Left renal cortex interstitium (tissue), 4 donors: ENCODE measurements at places on chromosomes 16 and 17. TPM values are rescaled to one million over a fixed set of nuclear protein-coding genes. Genes with fewer than 3 reads are reported as not detected.
A peak's percentile ranks its signal among the peaks of the same experiment; 100 is the strongest.

DNA sequence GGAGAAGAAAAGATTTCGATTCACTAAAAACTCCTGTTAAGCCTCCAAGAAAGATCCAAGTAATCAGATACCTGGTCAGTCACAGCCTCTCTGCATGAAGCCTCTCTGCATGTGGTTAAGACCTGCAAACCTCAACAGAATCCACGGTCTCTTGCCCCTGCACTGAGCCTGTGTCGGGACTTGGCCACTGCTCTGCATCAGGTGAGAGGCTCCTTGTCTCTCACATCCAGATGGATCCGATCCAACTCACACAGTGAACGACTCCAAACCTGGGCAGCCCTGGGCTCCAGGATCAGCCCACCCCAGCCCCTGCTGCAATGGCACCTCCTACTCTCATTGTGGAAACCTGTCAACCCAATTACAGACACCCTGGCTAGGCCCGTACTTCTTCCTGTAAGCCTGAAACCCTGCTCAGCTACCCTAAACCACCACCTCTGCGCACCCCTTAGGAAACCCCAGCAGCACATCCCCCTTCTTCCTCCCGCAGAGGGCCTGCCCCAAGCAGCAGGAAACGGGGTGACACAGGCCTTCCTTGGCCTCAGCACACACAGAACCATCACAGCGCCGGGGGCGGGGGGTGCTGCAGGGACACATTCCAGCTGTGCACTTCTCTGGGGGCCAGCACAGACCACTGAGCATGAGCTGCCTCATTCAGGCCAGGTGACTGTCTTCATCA, 129.5 kb downstream of the ANKRD11 start:
- no peak for DNase-seq

GRCh38 chr17:17080781-17081180, 38.5 kb downstream of the MPRIP start:
- no peak for DNase-seq

DNA sequence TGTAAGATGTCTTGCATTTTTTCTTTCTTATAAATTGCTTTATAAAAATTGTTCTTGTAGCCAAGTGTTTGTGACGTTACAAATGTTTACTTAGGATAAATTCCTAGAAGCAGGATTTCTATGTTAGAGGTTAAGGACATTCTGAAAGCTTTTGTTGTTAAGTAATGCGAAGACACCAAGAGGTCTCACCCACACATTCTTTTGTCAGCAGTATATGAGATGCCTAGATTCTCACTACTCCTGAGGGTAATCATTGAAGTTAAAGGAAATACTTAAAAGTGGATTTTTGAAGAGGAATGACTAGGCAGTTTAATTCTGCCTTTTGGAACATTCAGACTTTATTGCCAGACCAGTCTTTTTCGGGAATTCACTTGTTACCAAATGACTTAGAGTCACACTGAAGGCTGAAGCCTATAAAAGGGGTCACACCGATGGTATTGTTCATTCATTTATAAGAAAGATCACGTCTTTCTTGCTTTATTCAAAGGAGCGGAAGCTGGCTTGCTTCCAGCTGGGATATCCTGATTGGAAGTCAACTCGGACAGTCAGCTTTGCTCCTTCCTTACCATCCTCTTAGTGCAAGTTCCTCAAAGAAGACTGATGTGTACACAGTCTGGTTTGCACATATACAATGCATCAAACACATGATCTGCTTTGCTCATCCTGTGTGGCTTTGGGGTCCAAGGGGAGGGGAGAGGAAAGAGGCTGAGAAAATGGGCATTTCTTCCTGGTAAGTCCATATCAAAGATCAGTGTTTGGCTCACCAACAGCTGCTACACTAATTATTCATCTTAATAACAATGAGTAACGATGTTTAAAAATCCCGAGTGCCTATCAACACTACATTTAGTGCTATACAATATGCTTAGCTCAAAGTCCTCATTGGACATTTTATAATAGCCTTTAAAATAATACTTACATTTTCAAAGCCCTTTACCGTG, 160.0 kb downstream of the MAP2K6 start:
- no peak for DNase-seq

GRCh38 chr16:25031132-25031440, 15.9 kb upstream of the ARHGAP17 start:
- DNase-seq: no peak

DNA sequence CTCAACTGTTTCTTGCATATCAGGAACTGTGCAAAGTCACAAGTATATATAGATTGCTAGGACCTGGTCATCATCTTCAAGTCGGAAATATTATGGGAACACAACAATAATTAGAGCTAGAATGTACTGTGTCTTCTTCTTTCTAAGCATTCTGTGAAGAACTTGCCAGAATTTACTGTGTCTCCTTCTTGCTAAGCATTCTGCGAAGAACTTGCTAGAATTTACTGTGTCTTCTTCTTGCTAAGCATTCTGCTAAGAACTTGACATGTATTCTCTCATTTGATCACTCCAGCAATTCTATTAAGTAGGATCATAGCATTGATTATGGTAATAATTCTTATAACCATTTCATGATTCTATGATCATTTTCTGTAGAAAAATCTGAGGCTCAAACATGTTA, 231.7 kb downstream of the FOXL1 start:
- DNase-seq: no peak

- no peak for DNase-seq
Measured at GRCh38 chr17:50501054-50501453, 7.2 kb upstream of the MYCBPAP start.

GRCh38 chr16:67562918-67563707, 787 bp downstream of the CTCF start:
- peak; percentile 45 for DNase-seq

- DNase-seq: no peak
Measured at GRCh38 chr16:11642765-11643116, 25.5 kb upstream of the SNN start.

Gene ASPA
- polyA plus RNA-seq: 32.9 TPM

Gene MT4
- not detected for polyA plus RNA-seq

Gene ZSCAN10
- polyA plus RNA-seq: 0.19 TPM

Gene CDH1
- polyA plus RNA-seq: 91.0 TPM
